ENCODE measurements at places on chromosomes 6 and 20. TPM values are rescaled to one million over a fixed set of nuclear protein-coding genes. Genes with fewer than 3 reads are reported as not detected.

The CRISP2 gene
- total RNA-seq: not detected

The PDE7B gene
- 7.2 TPM for total RNA-seq

The GPX5 gene
- not detected for total RNA-seq

The ZNF335 gene
- 13.7 TPM for total RNA-seq

The BNIP5 gene
- total RNA-seq: not detected

The MMUT gene
- total RNA-seq: 19.0 TPM

The AK9 gene
- total RNA-seq: 9.9 TPM

GRCh38 chr6:117354671-117355070 lies 71.1 kb downstream of the ROS1 start:
- no peak for DNase-seq

- DNase-seq: peak; percentile 32
Observed at GRCh38 chr20:61922936-61923335, 142.7 kb downstream of the TAF4 start.

GRCh38 chr6:53483423-53484353 lies 61.2 kb downstream of the GCLC start:
- DNase-seq: peak; percentile 88

DNA sequence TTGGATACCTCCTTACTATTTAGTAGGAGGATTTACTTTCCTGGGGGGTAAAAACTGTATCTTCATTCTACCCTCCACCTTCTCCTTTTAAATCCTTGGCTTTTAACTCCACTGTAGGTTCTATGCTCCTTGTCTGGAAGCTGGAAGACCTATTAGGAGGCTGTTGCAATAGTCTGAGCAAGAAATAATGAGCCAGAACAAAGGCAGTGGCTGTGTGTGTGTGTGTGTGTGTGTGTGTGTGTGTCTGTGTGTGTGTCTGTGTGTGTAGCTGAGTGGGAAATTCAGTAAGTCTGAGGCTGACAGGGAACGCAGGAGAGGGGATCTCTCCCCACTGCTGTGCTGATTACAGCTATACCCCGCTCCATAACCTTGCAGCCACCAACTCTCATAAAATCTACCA lies 35.8 kb downstream of the HTR1E start:
- no peak for DNase-seq

DNA sequence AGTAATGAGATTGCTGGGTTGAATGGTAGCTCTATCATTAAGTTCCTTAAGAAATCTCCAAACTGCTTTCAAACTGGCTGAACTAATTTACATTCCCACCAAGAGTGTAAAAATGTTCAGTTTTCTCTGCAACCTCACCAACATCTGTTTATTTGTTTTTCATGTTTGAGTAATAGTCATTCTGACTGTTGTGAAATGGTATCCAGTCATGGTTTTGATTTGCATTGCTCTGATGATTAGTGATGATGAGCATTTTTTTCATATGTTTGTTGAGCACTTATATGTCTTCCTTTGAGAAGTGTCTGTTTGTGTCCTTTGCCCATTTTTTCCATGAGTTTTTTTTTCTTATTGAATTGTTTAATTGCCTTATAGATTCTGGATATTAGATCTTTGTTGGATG lies 24.9 kb downstream of the DEFB125 start:
- DNase-seq: no peak

DNA sequence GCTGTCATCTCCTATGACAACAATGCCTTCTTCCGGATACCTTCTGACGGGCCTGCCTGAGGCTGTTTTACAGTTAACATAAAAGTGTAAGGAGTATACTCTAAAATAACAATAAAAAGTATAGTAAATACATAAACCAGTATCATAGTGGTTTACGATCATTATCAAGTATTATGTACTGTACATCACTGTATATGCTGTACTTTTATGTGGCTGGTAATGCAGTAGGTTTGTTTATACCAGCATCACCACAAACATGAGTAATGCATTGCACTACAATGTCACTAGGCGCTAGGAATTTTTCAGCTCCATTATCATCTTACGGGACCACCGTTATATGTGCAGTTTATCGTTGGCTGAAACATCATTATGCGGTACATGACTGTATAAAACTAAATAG lies 76.5 kb downstream of the VEGFA start:
- DNase-seq: no peak

- DNase-seq: no peak
Observed at GRCh38 chr6:10230531-10230930, 184.3 kb downstream of the TFAP2A start.

DNA sequence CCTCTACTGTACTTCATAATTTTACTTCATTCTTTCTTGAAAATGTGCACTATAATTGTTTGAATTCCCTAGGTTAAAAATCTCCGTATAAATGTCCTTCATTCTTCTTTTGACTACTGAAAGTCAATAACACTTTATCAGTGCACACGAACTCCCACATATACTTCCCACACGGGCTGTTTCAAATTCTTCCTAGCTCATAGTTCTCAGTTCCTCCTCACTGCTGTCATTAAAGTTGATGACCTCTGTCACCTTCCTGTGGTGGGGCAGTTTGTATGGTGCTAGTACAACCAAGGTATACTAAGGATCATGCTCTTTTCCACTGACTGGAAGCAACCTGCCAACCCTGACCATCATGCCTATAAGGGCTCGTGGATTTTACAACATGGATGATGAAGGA lies 40.0 kb upstream of the CD2AP start:
- DNase-seq: no peak

GRCh38 chr6:2945153-2945452 lies 26.3 kb downstream of the SERPINB6 start:
- DNase-seq: no peak

DNA sequence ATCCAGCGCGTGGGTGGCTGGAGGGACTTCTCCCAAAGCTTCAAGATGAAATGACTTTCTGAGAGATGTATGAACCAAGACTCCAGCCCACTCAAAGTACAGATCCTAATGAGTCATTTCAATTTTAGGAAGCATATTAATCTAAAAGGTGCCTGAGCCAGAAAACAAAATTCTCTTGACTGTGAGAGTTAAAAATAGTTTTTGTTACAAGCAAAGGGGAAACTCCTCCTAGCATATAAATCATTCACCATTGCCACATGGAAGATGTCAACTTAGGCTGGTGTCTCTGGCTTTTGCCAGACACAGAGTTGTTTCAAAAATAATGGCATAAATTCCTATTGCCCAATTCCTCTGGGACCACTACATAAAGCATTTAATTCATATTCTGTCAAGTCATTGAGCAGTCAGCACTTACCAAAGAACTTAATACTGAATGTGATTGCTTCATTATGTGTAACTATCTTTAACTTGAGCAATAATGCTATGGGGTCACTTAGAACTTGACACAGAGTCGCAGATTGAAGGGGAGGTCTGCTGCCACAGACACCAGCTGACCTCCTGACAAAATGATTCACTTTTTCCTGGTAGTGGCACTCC lies 280.6 kb downstream of the SLC35F1 start:
- no peak for DNase-seq

DNA sequence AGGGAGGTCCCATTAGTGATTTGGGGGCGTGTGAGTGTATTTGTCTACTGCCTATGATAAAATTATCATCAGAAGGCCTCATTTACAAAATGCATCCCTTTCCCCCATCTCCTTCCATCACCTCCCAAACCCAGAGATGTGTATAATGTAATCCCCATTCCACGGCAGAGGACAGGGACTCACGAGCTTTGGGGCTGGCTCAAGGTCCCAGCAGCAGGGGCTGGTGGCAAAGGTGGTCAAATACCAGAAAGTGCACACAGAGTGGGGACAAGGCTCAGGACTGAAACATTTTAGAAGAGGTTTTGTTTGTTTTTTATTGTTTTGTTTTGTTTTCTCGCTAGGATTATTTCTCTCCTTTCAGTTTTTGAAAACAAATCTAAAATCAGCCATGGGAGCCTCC lies 68.5 kb upstream of the TOP1 start:
- DNase-seq: no peak

DNA sequence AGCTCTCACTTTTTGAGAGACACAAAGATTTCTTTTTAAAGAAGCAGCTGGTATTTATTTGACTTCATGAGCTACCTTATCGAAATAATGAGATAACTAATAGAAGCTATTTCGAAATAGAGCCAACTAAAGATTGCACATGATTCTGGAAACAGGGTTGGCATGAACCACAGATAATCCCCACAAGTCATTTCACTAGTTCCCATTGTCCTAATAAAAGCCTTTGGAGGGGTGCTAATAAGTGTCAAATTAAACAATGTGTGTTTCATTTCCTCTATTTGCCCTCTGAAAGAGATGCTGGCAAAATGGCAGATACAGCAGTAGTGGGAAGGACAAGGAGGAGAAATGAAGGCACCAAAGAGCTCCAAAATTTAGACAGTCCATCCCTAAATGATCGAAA lies 78.6 kb upstream of the RIPOR2 start:
- DNase-seq: no peak

DNA sequence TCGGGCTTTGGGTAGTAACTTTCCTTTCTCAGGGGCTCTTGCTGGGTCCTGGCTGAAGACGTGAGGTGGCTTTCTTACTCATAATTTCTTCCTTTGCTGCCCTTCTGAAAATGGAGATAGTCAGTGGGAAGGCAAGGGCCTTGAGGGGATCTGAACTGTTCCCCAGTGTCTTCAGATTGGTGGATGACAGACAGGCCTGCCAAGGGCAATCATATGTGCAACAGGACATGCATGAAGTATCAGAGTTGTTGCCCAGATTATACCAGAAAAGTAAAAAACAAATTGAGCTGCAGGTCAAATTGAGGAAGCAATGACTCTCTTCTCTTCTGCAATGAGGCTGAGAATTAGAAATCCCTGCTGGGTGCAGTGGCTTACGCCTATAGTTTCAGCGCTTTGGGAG lies 71.6 kb upstream of the PAX1 start:
- DNase-seq: no peak

DNA sequence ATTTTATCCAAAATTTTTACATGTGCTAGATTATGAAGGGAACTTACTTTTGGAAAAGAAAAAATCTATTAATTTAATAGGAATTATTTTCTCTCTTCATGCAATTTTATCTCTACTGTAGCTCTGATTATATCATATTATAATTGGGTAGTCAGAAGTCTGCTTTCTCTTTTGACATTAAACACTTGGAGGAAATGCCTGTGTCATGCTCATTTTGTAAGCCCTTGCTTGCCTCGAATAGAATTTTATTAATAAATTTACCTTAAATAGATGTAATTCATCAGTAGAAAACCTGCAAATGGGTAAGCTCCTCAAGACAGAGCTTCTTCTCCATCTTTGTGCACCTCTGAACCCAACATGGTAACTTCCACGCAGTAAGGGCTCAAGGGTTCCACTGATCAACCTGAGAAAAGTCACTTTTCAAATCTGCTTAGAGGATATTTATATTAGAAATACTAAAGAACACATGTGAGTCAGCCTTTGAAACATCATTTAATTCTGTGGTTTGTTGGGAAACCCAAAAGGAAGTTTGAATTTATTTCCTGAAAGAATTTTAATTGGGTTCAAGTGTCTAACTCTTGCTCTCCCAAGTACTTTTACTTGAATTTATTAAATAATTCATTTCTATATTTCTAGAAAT lies 266.0 kb downstream of the ALDH8A1 start:
- DNase-seq: no peak

DNA sequence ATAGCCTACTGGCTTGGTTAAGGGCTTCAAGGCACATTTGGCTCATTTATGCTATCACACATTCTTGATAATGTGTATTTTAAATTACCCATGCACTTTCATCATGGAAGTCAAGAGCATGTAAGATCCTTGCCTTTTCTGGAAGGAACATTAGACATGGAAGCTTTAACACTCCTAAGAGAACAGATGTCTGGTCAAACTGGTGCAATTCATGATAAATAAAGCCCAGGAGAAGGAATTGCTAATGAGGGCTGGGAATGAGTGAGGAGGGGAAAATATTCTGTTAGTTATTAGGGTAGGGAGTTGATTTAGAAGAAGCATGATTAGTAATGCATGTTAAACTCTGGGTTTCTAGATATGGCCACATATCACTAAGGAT lies 688.6 kb upstream of the CITED2 start:
- no peak for DNase-seq

DNA sequence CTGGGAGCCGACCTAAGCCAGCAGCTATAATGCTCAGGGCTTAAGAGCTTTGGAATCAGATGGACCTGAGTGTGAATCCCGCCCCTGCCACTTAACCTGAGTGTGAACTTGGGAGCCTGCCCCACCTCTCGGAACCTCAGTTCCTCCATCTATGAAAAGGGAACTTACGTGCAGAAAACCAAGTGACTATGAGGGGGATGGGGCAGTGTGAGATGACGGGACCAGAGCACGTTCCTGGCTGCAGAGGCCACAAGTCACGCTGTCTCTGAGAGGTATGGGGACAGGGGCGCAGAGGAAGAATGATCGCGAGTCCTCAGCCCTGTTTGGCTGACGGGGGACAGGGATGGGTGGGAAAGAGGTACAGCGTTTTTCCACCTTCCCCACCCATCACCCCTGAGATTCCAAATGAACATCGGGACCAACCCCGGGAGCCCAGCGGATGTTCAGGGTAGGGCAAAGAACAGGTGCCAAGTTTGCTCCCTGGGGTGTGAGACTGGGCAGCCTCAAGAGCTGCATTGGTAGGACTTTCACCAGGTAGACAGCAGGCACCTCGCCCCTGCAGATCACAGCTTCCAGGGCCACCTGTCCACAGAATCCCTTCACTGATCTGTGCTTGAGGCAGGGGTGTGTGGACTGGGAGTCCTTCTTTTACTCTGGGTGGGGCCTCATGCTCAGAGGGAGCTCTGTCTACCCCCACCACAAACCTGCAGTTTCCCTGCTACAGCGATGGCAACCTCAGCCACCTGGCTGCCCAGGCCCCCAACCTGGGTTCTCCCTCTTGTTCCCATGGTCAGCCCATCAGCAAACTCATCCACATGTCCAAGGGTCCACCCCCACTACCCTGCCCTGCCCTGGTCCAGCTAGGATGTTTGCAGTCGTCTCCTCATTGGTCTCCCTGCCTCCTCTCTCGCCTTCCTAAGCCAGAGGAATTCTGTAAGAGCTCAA lies 85.8 kb downstream of the CEBPB start:
- DNase-seq: peak; percentile 50

DNA sequence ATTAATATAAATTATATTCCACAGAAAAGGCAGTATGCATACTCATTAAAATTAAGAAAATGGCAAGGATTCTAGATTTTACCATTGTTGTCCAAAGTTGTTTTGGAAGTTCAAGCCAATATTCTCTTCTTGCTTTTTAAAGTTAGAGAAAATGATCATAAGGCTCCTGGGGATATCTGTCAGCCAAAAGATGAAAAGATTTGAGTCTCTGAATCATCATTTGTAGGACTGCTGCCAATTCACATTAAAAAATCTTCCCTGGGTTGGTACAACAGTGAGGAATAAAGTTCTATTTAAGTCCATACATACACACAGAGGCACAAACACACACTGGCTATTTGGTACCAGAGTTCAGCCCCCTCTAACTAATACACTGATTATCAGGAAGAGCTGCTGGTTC lies 620.1 kb downstream of the COL12A1 start:
- DNase-seq: no peak

All from posterior vena cava (tissue), 2 donors.